ENCODE measurements at places on chromosomes 5 and 9.

GRCh38 chr5:139416651-139417050, 12.8 kb upstream of the SPATA24 start:
- DNase-seq = no peak

DNA sequence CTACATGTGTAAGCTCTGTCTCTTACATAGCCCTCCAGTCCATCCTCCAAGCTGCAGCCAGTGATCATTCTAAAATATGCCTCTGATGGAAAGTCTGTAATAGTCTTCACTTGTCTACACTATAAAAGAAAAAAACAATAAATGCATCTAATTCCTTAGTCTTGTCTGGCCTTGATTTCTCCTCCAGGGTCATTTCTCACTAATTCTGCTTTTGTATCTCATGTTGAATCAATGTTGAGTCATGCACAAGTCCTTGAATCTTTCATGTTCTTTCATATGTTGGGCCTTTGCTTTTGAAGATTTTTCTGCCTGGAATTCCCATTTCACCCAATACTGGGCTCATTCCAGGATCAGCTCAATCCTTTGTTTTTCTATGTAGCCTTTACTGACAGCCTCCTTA, 121.1 kb upstream of the TRIM32 start:
- DNase-seq = no peak

DNA sequence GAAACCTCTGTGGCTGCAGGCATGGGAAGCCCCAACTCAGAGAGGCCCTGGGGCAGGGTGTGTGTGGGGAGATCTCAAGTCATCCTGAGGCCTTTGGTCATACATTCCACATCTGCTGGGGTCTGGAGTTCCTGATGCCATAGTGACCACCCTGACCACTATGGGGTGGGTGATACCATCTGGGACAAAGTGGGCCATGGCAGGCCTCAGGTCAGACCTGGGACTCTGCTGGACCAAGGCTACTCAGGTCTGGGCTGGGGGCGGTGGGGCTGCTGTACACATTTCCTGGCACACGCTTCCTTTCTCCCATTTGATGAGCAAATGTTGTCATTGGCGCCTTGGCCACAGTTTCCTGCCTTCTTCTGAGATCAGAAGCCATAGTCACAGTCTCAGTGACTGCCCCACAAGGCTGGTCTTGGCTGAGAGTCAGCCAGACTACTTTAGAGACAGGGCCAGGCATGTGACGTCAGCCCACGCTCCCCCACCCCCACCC, 15.1 kb upstream of the ACSL6 start:
- no peak for DNase-seq

GRCh38 chr5:16131878-16132277, 47.7 kb downstream of the MARCHF11 start:
- DNase-seq = no peak

DNA sequence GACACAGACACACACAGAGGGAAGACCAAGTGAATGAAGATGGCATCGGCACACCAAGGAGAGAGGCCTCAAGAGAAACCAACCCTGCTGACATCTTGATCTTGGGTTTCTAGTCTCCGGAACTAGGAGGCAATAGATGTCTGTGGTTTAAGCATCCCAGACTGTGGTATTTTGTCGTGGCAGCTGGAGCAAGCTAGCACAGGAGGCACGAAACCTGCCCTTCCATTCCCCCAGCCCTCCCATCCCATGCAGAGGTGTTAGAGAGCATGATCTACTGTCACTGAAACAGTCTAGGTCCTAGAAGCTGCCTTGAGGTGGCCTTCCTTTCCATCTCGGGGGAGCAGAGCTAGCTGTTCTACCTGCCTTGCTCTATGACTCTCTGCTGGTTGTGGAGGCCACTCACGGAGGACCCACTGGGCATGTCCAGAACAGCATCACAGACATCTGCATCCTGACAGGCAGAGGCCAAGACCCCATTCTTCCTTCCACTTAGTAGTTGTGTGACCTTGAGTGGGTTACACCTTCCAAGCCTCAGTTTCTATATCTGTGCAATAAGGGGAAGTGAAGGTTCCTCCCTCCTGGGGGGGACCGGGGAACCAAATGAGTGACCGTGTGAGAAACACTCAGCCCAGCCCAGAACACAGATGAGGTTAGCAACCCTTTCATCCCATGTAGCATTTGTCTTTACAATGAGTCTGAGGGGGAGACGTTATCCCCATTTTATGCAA, 134.3 kb upstream of the BOD1 start:
- DNase-seq = no peak

DNA sequence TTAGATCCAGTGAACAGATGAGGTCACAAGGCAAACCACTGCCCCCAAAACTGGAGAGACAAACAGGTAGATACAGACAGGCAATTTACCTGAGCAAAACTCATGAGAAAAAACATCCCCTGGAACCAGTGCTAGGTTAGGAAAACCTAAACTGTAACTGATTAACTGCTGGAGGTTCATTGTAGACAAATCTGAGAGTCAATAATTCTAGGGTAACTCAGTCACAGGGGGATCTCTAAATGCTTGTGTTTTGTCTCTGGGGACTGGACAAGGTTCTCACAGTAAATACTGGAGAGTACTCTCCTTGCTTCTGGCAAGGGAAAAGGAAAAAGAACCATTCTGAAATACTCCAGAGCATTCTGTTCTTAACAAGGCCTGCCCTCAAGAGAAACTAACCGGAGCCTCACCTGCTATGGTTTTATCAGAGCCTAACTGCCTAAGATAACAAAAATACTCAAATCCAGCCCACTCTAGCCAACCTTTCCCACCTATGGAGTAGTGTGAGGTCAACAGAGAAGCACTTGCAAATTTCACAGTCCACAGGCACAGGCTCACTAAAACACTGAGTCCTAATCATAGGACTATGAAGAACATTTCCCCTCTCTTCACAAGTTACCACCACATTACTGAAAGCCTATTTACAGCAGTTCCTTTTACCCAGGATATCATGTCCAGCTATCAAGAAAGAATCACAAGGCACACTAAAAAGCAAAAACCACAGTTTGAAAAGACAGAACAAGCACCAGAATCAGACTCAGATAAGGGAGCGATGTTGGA, 139.9 kb upstream of the ACOT12 start:
- no peak for DNase-seq

DNA sequence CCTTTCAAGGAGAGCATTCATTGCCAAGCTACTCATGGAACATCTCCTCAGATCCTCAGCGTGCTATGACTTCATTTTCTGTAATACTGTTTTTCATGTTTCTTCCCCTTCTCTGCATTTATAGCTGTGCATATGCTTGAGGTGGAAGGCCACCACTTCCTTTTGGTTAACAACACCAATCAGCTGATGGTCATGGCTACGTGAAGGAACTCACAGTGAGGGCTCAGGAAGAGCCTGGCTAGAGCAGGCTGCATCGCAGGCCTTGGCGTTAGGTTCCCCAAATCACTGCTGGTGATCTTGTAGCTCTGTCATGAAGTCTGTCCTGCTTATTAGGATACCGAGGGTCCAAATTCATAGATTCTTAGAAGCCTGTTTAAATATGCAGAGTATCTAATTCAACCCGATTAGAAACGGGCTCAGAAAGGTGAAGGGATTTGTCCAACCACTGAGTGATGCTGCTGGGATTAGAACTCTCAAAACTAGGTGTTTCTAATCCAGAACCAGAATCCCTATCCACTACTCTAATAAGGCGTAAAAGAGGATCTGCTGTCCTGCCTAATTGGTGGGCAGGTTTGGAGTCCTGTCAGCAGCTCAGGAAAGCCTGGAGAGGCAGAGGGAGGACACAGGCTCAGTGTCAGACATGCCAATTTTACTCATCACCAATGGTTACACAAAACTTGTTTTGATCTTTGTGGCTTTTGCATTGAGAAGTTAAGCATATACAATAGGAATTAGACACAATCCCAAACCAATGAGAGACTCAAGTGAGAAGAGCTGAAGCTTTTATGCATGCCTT, 7.5 kb downstream of the SYK start:
- DNase-seq = no peak

DNA sequence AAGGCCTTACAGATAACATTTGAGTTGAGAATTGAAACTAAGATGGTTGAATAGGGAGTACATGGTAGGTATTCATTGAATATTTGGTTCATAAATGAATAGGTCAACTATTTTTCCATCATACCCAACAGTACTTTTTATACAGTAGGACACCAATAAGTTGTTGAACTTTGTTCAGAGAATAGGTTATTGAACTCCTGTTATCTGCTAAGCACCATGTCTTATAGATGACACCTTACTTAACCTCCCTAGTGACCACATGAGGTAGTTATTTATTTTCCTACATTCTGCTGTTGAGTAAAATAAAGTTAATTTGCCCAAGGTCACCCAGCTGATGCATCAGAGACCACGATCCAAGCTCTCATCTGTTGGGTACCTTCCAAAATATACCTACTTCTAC, 49.6 kb upstream of the ATP10B start:
- DNase-seq = no peak

- no peak for DNase-seq
Observed at GRCh38 chr5:96919754-96920197, 16.1 kb upstream of the LNPEP start.

GRCh38 chr5:65722575-65723403, 784 bp downstream of the NLN start:
- DNase-seq = peak; percentile 22

All from KG1 (cell line).